Smooth muscle cell of the umbilical artery (primary cell): ENCODE measurements at places on chromosomes 16 and 17. TPM values are rescaled to one million over a fixed set of nuclear protein-coding genes. Genes with fewer than 3 reads are reported as not detected.

SOST gene
- not detected in 2 replicates for total RNA-seq

CIBAR2 gene
- total RNA-seq: not detected in 2 replicates

KRT9 gene
- not detected in 2 replicates for total RNA-seq

WDR90 gene
- 11.0 and 19.6 TPM in 2 replicates for total RNA-seq

TMEM220 gene
- 0.69 and 1.2 TPM in 2 replicates for total RNA-seq

NLK gene
- 14.0 and 16.7 TPM in 2 replicates for total RNA-seq

MILR1 gene
- 4.0 and 6.2 TPM in 2 replicates for total RNA-seq

RAP1GAP2 gene
- total RNA-seq: 0.23 and 0.30 TPM in 2 replicates

KRT17 gene
- total RNA-seq: 2.7 and 2.8 TPM in 2 replicates

OR2C1 gene
- under 0.01 and 0.14 TPM in 2 replicates for total RNA-seq

CDK5R1 gene
- total RNA-seq: 0.89 and 1.5 TPM in 2 replicates

AXIN2 gene
- total RNA-seq: 0.59 and 0.97 TPM in 2 replicates

RBFOX1 gene
- total RNA-seq: not detected in 2 replicates

ZNF646 gene
- 9.5 and 16.3 TPM in 2 replicates for total RNA-seq

SPATA2L gene
- total RNA-seq: 9.5 and 16.9 TPM in 2 replicates

IRF8 gene
- total RNA-seq: not detected in 2 replicates

TPSD1 gene
- not detected in 2 replicates for total RNA-seq

CHST5 gene
- 0.23 TPM in 1 of 2 replicates, not detected in the other for total RNA-seq

MRC2 gene
- 639 and 847 TPM in 2 replicates for total RNA-seq
